ENCODE measurements at places on chromosomes 12 and 14.

DNA sequence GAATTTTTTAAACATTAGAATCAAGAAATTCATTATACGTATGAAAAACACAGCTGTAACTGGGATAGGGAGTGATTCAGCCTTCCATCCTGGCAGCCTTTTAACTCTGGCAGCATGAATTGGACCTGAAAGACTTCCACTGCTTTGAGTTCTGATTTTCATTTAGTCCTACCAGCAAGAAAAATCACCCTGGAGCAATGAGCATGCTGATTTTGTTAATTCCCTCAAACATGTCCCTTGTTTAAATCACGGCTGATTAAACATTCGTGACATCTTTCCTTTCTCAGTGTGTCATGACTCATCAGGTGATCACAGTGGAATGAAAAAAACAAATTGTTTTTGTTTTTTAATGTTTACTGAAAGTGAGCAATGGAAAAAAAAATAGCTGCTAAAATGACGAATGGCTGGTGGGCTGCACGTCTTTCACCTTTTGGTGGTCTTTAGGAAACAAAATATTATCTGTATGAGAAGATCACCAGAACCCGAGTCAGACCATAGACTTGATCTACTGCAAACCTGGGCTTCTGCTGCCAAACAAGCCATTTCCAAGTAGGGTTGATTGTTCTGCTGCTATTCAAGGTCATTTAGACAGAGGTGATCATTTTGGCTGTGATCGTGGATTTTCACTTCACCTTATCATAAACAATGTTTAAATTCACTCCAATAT lies 67.0 kb upstream of the CAND1 start:
- no peak for DNase-seq

GRCh38 chr12:68078737-68079136 lies 80.8 kb downstream of the IFNG start:
- no peak for DNase-seq

- DNase-seq: no peak
Measured at GRCh38 chr12:16175840-16176239, 101.6 kb downstream of the SLC15A5 start.

DNA sequence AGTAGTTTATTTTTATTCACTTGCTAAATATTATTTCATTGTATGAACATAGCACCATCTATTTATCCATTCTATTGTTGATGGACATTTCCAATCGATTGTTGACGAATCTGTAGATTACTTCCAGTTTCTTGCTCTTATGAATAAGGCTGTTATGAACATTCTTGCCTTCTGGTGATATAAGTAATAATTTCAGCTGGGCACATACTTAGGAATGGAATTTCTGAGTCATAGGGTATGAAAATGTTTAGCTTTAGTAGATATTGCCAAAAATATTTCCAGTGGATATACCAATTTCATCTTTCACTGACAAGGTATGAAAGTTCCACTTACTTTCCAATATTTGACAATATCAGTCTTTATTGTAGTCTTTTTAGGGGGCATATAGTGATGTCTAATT lies 468.5 kb downstream of the ETNK1 start:
- DNase-seq: no peak

DNA sequence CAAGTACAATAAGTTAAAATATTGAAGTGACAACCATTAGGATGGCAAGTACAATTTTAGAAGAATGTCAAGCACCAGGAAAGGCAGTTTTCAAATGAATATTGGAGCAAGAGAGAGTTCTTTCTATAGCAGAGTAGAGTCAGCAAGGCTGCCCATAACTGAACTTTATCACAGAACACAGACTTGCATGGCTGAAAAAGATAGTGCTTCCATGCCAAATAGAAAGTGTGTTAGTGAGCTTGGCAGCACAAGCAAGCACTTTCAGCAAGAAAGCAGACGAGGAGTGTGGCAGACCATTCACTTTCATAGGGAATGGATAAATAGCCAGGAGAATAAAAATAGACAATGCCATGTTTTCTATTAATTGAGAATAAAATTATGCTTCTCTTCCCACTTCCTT lies 647.0 kb upstream of the MGAT4C start:
- DNase-seq: no peak

DNA sequence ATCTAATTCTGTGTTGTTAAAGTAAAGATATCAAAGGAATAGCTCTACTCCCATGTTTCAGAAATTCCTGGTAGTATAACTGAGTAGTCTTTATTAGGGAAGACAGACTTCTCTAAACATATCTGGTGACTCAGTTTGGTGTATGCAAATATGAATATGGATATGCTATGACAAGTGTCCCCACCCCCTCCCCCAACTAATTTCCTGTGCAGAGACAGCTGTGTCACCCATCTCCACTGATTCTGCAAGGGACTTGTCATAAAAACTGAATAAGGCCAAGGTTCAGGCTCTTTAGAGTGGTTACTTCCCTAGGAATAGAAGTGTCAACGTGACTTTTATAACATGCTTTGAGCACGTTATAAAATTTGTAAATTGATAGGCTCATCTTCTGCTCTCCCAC lies 429.1 kb downstream of the DAD1 start:
- DNase-seq: no peak

GRCh38 chr14:33949411-33949893 lies 1.4 kb downstream of the EGLN3 start:
- DNase-seq: no peak

- no peak for DNase-seq
Measured at GRCh38 chr12:130656411-130656810, 59.7 kb downstream of the RIMBP2 start.

DNA sequence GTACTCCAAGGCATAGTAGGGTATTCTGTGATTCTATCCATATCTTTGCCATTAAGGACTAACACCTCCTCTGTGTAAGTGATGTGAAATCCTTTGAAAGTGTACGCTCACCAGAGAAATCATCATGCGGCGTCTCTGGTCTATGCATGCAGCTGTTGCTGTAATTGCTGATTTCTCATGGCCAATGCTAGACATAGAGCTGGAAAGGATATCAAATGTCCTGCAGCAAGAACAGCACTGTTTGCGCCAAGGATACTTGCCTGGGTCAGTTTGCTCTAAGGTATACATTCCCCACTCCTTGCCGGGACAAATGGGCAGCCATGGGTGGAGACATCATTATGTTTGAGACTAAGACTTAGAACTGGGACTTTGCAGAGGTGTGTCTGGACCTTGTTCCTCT lies 896.4 kb downstream of the BCL11B start:
- no peak for DNase-seq

DNA sequence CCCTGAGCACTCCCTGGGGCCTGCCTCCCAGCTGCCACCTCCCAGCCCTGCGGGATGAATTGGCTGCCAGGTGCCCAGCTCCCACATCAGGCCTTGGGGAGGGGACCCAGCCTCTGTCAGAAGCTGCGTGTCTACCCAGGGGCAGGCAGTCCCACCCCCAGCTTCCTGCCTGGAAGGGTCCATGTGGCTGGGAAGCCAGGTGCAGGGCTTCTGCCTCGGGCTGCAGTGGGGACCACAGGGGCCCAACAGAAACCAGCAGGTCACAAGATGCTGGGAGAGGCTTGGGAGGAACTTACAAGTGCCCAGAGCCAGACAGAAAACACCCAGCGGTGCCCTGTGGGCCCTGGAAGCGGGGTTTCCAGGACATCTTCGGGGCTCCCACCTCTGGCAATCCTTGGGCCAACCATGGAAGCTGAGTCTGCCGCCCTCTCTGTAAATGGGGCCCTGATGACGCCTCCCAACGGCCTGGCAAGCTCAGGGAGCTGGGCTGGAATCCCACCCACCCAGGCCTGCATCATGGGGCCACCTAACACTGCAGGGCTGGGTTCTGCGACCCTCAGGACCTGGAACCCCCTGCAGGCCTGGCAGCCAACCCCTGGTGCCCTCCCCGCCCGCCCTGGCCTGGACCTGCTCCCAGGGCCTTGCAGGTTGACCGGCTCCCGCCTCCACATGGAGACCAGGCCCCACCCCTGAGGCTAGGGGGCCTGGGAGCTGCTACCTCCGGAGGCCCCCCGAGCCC lies 36.6 kb downstream of the CCNK start:
- DNase-seq: no peak

DNA sequence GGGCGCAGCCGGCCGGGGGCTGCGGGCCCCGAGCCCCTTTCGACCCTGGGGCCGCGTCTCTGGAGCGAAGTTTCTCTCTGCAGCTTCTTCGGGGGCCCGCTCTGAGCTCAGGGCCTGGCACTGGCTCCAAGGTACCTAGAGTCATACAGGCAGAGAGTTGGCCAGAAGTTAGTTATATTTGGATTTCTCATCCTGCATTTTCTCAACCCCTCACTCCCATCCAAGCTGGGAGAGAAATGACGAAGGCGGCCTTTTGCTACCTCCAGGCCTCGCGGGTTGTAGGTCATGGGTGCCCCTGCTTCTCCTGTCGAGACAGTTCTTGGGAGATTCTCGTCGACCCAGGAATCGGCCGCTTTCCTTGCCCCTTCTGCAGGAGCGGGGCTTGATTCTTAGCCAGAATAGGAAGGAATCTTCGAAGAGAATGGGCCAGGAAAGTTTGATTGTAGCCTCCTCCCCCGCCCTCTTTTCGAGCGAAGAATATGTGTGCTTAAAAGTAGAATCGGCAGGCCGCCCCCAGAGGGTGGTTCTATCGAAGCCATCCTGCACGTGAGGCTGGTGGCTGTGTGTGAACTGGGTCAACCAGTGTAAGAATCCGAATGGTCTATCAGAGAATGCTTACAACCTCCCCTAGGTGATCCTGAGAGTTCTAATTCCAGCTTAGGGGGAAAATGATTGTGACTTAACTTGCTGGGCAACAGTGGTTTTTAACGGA lies 785 bp downstream of the MLEC start:
- DNase-seq: peak; percentile 63

DNA sequence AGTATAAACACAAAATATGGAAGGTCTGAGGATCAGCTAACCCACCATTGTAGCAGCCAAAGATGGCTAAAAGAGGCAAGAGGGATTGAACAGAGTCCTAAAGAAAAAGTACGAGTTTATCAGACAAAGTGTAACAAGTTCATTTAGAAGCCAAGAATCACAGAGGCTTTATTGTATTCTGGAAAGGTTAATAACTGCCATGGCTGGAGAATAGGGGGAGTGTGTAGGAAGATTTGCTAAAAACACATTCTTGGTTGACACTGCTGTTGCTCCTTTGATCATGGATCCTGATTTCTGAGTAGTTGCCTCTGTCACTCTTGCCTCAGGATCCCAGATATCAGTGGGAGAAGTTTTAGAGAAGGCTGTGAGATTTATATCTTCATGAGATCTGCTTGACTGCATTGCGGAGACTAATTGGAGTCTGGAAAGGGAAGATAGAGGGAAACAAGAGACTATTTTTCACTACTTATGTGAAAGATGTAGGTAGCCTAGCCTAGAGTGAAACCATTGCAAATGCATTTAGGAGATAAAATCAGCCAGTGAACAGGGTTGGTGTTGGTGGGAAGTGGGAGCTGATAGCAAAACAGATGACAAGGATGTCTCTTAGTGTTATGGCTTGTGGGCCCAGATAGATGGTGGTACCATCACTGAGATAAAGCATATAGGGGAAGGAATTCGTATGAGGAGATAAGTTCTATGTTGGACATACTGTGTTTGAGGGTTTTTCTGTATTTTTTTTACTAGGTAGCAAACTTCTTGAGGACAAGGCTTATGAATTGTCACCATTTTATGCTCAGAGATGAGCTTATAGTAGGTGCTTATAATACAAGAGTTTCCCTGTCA lies 402.9 kb upstream of the PDE3A start:
- no peak for DNase-seq

GRCh38 chr14:100223332-100224201 lies 15.4 kb upstream of the YY1 start:
- no peak for DNase-seq

- no peak for DNase-seq
Measured at GRCh38 chr14:31758941-31759340, 197.7 kb downstream of the NUBPL start.

DNA sequence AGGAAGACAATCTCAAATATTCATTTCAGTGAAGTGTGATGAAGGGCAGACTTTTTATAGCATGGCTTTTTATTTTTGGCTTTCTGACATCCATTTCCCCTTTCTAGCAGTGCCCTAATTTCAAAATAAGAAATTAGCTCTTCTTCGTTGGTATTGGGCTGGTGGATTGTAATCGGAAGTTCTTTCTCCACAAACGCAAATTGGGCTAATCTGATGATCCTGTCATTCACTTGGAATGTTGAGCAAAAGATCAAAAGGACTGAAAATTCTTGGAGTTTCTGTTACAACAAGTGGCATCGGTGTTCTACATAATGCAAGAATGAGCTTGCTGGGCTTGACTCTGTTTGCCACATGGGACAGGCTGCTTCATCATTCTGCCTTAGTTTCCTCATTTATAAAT lies 1182.8 kb downstream of the FLRT2 start:
- no peak for DNase-seq

DNA sequence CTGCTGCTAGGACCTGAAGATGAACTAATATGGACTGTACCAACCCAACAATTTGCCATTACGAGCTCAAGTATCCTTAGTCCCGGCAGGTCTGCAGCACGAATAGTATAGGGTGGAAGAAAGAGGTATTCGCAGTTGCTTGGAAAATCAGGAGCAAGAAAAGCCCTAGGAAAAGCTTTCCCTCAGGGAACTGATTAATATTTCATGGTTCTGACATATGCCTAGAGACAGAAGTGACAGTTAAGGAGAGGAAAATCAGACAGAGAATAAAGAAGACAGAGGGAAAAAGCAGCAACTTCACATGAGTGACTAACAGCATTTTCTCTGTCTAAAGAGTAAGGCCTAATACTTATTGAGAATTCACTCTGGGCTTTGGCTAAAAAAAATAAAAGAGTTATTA lies 602.9 kb upstream of the ATP2B1 start:
- DNase-seq: no peak

DNA sequence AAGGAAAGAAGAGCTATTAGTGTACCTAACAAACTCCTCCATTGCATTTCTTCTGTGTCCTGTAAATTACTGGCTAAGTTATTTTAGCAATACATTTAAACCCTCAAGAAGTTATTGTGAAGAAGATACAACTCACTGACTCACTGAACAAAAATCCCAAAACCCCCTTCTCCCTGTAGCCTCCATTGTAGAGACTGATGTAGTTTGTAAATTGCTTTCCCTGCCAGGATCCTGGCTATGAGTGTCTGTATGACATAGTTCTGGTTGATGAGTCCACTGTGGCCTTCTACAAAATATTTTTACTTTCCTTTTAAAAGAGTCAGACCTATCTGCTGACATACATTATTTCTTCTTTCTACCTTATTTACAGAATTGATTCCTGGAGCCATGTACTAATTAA lies 155.6 kb downstream of the SLC6A15 start:
- no peak for DNase-seq

- DNase-seq: no peak
Measured at GRCh38 chr14:91068642-91069041, 8.2 kb upstream of the RPS6KA5 start.

All from activated CD8-positive, alpha-beta memory T cell treated with anti-CD3 and anti-CD28 coated beads, Interleukin-2, amount 50 U/mL, for 48 hours (primary cell).